ENCODE measurements at places on chromosomes 11 and 22.

DNA sequence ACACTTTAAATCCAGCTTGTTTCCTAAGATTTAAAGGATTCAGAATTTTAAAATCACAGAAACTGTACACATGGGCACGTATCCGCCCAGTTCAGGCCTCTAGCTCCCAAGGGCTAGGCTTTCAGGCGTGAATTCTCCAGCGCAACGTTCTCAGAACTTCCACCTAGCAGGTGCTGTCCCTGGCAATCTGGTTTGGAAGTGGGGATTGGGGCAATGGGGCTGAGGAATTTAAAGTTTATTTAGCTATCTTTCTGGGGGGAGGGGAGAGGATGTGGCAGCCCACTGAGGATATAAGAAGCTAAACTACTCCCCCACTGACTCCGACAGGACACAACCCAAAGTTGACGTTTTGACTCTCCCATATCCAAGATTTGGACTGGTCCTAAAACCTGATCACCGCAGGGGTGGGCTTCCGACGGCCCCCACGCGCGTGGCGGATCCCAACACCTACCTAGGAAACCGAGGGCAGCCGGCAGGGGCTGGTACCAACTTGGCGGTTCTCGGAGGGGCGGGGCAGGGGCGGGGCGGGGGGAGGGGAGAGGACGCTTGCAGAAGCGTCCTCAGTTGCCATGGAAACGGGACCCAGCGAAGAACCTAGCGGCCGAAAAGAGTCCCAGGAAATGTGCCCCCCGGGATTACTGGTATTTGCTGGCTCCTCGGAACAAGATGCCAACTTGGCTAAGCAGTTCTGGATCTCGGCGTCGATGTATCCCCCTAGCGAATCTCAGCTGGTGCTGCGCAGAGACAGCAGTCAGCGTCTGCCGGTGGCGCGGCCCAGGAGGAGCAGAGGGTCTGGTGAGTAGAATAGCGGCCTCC, at the start of gene HOATZ:
Gene HOATZ (plus strand): TSS at position 563 of the 816 bp plus-strand sequence. CDS start 7 bp downstream, at position 570.
- no peak for DNase-seq

DNA sequence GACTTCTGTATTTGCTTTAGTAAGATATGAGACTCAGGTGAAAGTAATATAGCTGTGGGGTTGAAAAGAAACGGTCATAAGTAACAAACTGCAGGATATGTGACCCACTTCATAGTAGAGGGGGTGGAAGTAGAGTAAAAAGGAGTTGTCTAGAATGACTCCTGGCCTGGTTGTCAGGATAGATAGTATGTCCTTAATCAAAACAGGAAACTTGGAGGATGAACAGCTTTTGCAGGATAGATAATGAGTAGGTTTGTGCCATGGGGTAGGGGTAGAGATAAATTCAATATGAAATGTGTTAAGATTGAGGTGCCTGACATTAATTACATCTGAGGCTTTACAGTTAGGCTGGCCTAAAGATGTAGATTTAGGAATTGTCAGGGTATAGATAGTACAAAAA, 47.0 kb upstream of the B3GNT6 start:
- no peak for DNase-seq

- DNase-seq = no peak
Measured at GRCh38 chr11:115330684-115331482, 173.3 kb downstream of the CADM1 start.

GRCh38 chr11:108870373-108871020, 205.6 kb downstream of the DDX10 start:
- DNase-seq = no peak

DNA sequence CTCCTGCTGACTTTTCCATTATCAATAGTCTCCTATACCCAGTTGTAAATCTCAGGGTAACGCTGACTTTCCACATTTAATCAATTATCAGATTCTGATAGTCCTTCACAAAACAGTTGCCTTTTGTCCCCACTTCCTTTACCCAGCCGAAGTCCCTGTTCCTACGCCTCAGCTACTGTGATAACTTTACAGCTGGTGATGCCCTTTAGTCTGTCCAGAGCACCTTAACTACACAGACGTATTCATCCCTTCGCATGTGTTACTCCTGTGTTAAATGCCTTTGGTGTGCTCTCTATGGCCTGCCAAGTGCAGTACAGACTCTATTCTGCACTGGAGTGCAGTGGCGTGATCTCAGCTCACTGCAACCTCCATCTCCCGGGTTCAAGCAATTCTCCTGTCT, 20.2 kb downstream of the SSH3 start:
- no peak for DNase-seq

DNA sequence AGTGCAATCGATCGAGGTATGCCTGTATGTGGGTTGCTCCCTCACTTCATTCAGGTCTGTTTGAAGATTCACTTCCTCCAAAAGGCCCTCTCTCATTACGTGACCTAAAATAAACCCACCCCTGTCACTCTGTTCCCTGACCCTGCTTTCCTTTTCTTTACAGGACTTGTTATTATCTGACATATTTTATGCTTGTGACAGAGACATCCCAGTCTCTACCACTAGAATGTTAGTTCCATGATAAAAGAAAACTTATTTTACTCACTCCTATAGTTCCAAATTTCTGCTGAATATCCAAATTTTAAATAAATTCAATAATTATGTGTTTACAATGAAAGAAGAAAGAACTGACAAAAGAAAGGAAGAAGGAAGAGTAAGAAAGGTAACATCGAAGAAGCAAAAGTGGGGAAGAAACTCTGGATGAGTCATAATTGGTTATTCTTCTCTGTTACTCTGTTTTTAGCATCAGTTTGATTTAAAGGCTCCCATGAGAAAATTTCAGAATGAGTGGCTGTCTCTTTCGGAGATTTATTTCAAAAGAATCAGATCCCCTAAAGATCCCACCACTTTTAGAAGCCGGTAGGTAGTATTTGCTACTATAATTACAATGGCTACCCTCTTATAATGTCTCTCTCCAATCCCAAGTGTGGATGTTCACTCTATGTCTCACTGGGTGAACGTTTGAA, 33.5 kb downstream of the ENTHD1 start:
- no peak for DNase-seq

- DNase-seq = peak; percentile 59
Measured at GRCh38 chr11:96342014-96342960, 708 bp downstream of the MAML2 start.

- no peak for DNase-seq
Measured at GRCh38 chr11:26930518-26931247, 63.2 kb upstream of the FIBIN start.

DNA sequence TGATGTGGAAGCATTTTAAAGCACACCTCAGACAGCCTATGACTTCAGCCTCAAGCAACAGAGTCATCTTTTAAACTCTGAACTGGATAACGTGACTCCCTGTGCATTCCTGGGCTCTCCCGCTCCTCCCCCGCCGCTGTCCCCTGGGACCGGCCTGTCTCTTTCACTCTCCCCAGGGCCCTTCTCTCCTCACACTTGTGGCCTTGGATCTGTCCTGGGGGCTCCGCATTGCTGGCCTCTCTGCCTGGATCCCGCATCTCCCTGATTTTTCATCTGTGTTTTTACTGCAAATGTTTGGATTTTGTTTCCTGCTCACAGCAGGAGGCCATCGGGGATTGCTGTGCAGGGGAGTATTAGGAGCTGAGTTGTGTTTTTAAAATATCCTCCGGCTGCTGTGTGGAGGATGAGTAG, 15.4 kb downstream of the C11orf24 start:
- DNase-seq = no peak

- DNase-seq = no peak
Measured at GRCh38 chr11:102603091-102603490, 22.0 kb downstream of the MMP20 start.

GRCh38 chr11:131025020-131025419, 108.7 kb upstream of the SNX19 start:
- no peak for DNase-seq

- no peak for DNase-seq
Measured at GRCh38 chr11:134376150-134376921, 35.7 kb downstream of the B3GAT1 start.

GRCh38 chr11:43632181-43632580, 48.4 kb upstream of the HSD17B12 start:
- no peak for DNase-seq

DNA sequence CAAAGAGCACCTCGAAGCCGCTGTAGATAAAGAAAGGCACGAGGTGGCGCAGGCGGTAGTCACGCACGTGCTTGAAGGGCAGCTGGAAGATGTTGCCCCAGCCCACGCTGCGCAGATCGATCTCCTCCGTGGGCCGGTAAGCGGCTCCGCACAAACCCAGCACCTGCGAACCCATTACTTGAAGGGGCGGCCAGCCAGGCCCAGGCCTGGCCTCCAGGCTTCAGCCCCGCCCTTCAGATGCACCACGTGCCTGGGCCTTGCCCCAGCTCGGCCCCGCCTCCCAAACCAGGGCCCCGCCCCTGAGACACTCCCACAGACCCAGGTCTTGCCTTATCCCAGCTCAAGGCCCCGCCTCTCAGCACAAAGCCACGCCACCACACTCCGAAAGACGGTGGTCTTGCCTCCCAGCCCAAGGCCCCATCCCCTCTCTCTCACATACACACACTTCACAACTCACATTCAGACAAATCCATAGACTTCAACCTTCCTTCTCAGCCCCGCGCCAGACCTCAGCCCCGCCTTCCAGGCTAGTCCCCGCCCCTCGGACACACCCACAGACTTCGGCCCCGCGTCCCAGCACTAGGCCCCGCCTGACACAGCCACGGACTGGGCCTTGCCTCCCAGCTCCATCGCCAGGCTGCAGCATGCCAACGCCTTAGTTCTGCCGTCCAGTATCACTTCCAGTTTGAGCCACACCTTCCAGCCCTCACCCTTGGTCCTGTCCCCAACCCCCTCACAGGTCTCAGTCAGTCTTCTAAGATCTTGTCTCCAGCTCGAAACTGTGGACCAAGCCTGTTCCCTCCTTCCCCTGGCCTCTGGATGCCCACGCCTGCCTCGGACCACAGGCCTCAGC, 7.0 kb downstream of the UNC93B1 start:
- peak; percentile 91 for DNase-seq

DNA sequence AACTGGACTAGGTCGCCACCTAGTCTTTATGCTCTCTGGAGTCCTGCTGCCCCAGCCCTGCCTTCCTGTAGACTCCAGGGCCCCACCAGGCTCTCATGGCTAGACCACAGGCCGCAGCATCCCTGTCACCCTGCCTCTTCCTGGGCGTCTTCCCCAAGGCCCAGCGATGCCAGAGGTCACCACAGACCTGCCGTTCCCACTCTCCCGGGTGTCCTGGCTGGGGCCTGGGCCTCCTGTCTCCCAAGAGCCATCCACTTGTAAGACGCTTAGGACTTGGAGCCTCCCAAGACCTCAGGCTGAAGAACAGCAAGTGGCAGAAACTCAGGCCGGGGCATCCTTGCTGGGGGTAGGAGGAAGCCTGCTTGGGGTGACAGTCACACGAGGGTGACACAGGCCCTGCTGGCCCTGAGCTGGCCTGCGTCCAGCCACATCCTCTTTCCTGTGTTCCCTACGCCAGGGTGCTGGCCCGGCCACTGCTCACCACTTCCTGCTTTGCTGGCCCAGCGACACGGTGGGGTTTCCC, 2.0 kb upstream of the TCIRG1 start:
- DNase-seq = no peak

- DNase-seq = no peak
Measured at GRCh38 chr22:43376765-43377547, 33.8 kb upstream of the SCUBE1 start.

DNA sequence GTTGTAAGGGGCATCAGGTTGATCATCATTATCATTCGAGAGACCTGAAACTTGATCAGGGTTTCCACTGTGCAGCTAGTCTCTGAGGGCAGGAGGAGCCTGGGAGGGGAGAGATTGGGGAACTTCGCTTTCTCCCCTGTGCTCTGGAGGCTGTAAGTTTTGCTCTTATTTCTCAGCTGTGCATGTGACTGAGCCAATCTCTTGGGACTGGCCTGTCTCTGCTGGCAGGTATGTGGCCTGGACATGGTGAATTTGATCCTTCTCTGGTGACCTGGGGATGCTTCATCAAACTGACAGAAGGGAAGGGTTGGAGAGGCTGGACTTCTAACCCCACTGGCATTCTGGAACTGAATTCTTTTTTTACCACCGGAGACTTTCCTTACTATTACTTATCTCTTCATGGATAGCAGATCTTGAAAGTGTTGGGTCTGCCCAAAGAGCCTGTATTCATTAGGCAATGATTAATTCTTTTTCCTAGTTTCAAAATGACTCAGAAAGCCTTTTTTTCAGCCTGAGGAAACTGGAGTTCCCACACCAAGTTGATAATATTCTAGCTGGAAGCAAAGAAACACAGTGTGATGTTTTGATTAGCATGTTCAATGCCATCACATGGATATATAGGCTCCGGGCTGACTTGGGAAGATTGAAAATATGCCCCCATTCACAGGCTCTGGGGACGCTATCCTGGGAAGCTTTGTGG, 36.5 kb downstream of the TSPAN18 start:
- no peak for DNase-seq

- no peak for DNase-seq
Measured at GRCh38 chr11:8870411-8871170, 40.4 kb upstream of the AKIP1 start.

- no peak for DNase-seq
Measured at GRCh38 chr22:25680956-25681355, 61.0 kb upstream of the MYO18B start.

DNA sequence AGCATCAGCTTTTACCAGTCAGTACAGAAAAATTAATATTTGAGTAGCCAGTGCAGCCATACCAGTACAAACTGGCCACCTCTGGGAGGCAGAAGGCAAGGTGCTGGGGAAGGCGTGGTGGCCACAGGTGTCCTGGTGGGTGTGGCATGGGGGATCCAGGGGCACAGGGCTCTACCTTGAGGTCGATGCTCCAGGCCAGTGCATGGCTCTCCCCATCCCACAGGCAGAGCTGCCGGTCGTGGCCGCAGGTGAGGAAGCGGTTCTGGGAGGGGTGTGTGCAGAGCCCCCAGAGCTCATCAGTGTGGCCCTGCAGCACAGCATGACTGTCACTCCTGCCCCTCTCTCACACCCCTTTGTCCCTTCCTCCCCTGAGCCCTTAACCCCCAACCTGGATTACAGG, 3.8 kb upstream of the MTA2 start:
- no peak for DNase-seq

GRCh38 chr11:76685831-76686230, 15.3 kb upstream of the LRRC32 start:
- no peak for DNase-seq

GRCh38 chr11:26243426-26243825, 88.5 kb upstream of the ANO3 start:
- no peak for DNase-seq

DNA sequence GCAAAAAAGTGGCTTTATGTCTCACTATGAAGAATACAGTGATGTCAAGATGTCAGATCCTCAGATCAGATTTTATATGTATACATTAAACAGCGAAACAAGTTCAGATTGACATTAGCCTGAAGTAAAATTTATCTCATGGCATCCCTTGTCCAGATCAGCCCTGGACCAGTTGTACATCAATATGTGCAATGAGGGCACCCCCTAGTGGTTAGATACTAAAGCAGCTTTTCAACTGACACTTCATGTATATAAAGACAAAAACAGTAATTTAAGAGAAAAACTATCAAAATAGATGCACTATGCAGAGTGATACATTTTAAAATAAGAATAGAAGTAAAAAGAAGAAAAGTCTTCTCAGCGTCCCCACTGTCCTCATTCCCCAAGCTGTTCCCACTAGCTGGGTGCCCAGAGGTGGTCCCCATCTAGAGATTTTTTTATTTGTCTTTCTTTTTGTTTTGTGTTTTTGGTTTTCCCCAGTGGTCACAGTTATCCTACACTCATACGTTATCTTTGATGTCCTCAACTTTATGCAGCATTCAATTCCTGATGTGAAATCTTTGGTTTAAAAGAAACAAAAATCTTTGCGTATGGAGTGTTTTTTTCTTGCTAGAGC, 2193.4 kb upstream of the RAG2 start:
- DNase-seq = peak; percentile 87

- no peak for DNase-seq
Measured at GRCh38 chr22:49531368-49531791, 296.3 kb downstream of the BRD1 start.

GRCh38 chr11:10314199-10315072, 9.6 kb downstream of the ADM start:
- DNase-seq = peak; percentile 77

GRCh38 chr11:31114442-31114841, 255.1 kb downstream of the DCDC1 start:
- DNase-seq = no peak

All from Karpas-422 (cell line).